ENCODE measurements at places on chromosomes 2 and 18. TPM values are rescaled to one million over a fixed set of nuclear protein-coding genes. Genes with fewer than 3 reads are reported as not detected.

Gene IMPA2
- 51.3 TPM for total RNA-seq

DNA sequence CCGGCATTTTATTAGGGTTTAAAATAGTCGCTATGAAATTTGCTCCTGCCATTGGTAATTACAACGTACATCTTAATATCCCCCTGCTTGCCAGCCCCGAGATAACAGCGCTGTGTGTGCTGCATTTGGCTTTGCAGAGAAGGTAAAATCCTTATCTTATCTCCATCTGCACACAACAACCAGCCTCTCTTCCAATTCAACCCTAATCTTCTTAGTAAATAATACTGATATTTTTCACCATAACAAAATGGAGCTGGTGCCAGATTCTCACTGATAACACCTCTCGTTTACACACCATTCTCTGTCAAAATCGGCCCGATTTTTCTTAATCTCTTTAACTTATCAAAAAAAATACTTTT, 61.4 kb upstream of the SIX3 start:
- no peak for DNase-seq

Gene MYO7B
- 0.28 TPM for total RNA-seq

DNA sequence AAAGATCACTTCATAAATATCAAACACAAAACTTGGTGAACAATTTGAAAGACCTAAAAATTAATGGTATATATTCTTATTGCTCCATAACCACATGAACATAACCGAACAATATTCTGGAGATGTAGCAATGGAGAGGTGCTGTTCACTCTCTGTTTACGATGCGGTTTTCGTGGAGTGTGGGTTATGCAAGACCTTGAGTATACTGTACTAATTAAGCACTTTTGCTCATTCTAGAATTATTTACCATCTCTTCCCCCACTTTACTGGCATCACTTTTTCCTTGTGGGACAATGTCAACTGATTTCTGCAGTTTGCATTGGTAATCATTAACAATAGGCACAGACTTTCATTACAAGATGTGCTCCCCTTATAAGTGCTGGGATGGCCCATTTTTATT, 97.6 kb downstream of the RAPH1 start:
- DNase-seq = no peak

Gene SH3RF3
- total RNA-seq = 0.84 TPM

DNA sequence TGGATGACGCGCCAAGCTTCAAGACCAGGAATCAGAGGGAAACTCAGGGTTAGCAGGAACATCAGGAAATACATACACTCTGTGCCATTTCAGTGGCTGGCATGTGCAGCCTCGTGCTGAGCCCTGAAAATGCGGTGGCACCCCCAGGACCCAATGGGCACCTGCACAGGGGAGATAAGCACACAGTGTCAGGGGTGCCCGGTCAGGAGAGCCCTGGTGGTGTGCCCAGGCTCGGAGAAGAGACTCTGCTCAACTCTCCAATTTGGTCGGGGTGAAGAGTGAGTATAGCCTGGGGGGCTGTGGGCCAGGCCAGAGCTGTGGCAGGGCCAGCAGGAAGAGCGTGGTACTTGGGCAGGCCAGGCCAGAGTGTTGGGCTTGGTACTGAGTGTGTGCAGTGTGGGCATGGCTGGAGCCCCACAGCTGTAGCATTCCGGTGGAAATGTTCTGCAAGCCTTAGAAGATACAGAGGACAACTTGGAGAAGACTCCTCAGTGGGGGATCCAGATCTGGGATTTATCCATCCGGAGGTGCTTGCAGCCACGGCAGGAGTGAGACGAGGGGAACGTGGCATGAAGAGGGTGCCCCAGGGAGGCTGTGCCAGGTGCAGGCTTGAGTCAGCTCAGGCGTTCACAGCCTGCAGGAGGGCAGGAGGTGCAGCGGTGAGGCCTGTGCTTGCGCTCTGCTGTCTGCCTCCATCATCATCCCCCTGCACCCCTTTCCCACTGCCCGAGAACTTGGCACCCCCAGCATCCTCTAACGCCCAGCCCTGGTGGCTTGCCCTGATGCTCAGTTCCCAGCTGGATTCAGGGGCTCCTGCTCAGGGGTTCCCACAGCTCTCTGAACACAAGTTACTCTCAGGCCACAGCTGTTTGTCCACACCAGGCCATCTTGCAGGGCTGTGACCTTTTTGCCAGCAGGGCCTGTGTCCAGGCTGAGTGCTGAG, 451.7 kb upstream of the HS6ST1 start:
- no peak for DNase-seq

GRCh38 chr18:64330931-64331330, 182.0 kb upstream of the LINC00305 start:
- DNase-seq = no peak

DNA sequence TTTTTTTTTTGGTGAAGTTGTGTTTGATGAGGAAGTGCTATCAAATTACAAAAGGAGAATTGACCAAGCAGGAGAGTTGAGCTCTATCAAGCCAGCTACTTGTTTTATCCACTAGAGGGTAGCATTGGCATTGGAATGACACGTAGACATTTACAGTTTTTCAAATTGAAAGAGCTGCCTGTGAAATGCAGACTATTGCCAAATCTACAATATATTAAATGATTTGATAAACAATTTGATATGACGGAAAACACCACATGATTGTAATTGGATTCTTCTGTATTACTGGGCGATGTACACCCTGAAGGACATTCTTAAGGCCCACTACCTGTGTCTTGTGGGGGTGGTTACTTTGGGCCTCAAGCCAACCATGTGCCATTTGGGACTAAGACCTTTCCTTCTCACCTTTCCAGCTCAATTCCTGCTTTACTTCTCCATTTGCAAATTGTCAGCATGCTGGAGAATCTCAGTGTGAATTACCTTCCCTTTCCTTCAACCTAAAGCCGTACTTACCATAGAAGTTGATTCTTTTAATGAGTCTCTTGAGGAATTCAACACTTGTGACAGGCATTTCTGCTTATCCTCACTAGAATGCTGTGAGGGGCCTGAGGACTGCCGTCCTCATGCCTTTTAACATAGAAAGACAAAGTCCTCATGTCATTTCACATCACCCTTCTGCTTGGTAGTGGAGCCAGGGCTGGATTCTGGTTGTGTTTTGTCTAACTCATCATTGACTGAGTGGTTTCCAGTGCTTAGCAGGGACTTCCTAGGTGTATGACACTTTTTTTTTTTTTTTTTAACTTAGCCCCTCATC, 134.8 kb upstream of the THUMPD2 start:
- no peak for DNase-seq

Gene FOXD4L1
- total RNA-seq = 0.52 TPM

- no peak for DNase-seq
Measured at GRCh38 chr2:74201596-74201995, 3.2 kb downstream of the MTHFD2 start.

Gene NXPH2
- total RNA-seq = 4.1 TPM

Gene SMARCAL1
- 30.5 TPM for total RNA-seq

DNA sequence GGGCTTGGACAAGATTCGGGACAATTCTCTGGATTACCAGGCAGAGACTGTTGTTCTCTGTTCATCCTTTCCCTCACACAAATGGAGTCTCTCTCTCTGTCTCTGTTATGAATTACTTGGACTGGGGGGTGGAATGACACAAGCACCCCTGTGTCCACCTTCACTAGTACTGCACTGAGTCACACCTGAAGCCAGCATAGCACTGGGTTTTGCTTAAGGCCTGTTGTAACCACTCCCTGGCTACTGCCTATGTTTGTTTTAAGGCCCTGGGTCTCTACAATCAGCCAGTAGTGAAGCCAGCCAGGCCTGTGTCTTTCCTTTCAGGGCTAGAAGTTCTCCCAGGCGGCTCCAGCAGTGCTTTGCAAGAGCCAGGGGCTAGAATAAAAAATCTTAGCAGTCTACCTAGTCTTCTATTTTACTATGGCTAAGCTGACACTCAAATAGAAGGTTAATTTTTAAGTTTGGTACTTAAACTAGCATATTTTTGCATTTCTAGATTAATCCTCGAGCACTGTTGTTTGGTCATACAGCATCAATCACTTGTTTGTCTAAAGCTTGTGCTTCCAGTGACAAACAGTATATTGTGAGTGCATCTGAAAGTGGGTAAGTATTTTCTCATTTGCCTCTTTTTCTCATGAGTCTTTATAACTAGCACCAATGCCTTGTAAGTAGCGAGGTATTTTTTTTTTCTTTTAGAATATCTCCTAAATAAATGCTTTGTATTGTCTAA, 27.8 kb downstream of the WDR7 start:
- no peak for DNase-seq

Data from neural crest cell (in vitro differentiated cells).